Activated T-cell treated with anti-CD3 and anti-CD28 coated beads, Interleukin-2, amount 50 U/mL, for 1 hour (primary cell): ENCODE measurements at places on chromosomes 3 and 15.

DNA sequence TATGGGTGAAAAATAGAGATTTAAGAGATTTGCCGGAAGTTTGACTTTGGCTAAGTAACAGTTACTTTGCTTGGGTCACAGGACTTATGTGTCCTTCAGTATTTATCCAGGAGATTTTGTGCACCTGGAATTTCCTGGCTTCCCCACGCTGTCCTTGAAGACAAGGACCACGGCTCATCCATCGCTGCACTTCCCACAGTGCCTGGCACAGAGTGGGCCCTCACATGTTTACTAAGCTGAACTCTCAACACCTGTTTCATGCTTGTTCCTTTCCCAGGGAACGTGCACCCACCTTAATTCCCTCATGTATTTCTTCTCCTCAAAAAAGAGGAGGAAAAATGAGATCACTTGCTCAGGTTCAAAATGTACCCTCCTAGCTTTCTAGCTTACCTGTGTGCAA, 32.0 kb downstream of the CA12 start:
- DNase-seq: no peak

GRCh38 chr3:184320104-184320445, 5.7 kb downstream of the EIF4G1 start:
- DNase-seq: peak; percentile 50

DNA sequence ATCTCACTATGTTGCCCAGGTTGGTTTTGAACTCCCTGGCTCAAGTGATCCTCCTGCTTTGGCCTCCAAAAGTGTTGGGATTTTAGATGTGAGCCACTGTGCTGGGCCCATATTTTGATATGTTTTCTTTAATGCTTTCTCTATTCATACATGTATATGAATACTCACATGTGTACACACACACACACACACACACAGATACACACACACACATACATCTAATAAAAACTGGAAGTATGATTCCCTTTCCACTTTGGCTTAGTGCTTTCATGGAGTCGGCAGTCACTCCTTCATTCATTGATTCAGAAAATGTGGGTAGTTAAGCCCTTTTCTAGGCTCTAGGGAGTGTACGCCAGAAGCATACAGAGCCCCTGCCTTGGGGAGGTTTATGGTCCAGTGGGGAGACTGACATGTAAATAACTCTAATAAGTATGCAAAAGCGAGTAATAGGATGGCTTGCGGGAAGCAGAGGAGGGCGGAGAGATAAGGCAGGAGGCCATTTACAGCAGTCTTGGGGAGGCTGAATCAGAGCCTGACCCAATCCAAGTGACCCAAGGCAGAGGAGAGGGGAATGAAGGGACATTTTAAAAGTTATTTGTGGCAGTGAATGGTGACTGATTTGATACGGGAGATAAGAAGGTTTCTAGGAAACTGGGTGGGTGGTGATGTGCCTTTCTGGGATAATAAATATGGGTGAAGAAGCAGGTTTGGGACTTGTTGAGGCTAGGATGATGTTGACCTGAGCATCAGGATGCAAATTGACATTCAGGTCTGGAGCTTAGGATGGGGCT, 32.5 kb upstream of the TATDN2 start:
- no peak for DNase-seq

- DNase-seq: no peak
Measured at GRCh38 chr3:124787476-124788195, 57.4 kb downstream of the UMPS start.

- DNase-seq: no peak
Measured at GRCh38 chr3:11735638-11736037, 91.9 kb upstream of the VGLL4 start.

DNA sequence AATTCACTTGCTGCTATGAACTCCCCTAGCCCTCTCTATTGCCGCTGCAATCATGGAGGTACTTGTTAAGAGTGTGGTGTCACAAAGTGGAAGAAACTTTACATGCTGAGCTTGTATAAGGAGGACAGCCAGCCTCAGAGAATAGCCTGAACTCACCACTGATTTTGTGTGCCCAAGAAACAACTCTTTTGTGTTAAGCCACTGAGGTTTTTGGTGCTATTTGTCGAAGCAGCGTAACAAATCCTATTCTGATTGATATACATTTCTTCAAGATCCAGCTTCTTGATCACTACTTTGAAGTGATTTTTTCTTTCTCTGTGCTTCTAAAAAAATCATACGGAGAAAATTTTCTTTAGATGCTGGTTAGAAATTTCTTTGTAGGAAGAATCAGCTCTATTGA, 132.4 kb downstream of the MEIS2 start:
- no peak for DNase-seq

GRCh38 chr3:142270407-142270806, 45.0 kb upstream of the GK5 start:
- no peak for DNase-seq

GRCh38 chr15:41483115-41483514, 10.6 kb upstream of the ITPKA start:
- DNase-seq: no peak

DNA sequence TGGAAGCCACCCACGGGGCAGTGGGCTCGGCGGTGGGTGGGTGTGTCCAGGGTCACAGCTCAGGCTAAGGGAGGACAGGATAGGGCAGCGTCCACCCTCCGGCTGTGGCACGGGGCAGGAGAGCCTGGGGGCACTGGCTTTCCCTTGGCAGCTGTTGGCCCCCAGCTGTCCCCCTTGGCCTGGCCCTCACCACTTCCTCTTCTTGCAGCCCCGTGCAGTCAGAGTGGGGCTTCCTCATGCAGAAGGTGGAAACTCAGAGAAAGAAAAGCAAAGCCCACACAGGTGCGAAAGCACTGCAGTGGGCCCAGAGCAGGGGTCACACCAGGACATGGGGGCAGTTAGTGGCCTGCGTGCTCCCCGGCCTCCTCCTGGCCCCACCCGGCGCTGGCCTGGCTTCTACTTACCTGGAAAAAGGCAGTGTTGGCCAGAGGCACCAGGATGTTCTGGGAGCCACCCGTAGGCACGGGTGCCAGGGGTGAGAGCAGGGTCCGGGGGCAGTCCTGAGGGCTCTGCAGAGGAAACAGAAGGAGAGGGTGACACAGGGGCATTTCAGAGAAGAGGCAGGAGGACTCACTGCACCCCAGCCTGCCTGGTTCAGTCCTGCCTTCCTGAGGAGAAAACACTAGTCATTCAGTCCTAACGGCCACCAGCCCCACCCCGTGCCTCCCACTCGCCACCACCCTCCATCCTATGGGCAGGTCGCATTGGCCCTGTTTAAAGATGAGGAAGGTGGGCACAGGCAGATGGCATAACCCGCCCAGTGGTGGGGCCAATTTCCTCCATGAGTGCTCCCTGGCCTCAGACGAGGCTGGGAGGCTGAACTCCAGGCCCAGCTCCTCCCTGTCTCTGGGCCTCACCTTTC, 28.3 kb downstream of the PLXND1 start:
- DNase-seq: no peak

DNA sequence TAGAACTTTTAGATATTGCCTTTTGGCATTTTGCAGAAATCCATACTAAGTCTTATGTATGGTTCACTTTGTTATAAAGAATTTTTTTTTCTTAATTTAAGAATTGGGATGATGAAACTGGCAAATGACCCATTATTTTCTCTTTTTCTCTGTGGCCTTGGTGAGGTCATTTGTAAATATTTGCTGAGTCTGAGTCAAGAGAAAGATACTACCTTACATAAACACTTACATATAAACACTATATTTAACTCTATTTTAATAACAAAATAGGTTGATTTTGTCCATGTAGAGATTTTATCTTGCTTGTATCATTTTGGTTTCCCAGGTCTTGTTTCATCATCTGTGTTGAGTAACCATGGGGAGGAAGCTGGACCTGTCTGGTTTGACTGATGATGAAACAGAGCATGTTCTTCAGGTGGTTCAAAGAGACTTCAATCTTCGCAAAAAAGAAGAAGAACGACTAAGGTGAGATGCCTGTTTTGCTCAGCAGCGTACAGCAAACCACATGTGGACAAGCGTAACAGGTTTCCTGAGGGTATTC, 91.1 kb downstream of the MYRIP start:
- DNase-seq: no peak

GRCh38 chr3:45496555-45496954, 98.0 kb upstream of the LIMD1 start:
- DNase-seq: no peak

GRCh38 chr3:168047190-168047795, 48.4 kb downstream of the GOLIM4 start:
- no peak for DNase-seq

GRCh38 chr3:129954514-129954913, 20.0 kb upstream of the TRH start:
- DNase-seq: no peak

DNA sequence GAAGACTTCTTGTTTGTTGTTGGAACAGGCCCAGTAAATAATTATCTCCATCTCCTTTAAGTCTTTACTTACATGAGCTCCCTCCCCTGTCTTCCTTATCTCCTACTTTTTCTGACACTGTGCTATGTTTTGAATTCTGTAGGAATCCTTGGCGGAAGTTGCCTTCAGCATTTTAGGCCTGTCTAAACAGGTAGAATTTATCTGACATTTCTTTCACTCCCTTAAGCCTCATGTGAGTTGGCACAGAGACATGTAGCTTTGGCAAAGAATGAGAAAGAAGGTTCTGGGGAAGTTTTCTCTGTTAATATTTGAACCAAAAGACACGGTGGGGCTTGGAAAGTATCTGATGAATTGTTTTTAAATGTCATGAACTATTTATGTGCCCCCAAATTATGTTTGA, 8.1 kb downstream of the MCTP2 start:
- no peak for DNase-seq

DNA sequence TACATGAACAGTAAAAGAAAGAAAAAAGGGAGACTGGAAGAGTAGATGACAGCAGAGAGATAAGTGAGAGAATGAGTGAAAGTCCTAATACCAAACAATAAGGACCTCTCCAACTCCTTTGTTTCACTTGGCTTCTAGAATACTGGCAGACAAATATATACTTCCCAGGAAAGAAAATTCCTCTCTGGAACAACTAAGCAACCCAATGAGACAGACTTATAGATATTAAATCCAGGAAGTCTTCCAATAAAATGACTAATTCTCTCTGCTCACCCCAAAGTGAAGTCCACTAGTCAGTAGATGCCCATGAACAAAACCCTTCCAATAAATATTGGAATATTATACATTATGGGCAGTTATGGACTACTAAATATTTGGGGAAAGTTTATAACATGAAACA, 114.2 kb downstream of the NEDD4 start:
- no peak for DNase-seq

GRCh38 chr3:10524270-10524669, 18.9 kb upstream of the ATP2B2 start:
- no peak for DNase-seq

- no peak for DNase-seq
Measured at GRCh38 chr3:6640907-6641306, 220.0 kb upstream of the GRM7 start.

DNA sequence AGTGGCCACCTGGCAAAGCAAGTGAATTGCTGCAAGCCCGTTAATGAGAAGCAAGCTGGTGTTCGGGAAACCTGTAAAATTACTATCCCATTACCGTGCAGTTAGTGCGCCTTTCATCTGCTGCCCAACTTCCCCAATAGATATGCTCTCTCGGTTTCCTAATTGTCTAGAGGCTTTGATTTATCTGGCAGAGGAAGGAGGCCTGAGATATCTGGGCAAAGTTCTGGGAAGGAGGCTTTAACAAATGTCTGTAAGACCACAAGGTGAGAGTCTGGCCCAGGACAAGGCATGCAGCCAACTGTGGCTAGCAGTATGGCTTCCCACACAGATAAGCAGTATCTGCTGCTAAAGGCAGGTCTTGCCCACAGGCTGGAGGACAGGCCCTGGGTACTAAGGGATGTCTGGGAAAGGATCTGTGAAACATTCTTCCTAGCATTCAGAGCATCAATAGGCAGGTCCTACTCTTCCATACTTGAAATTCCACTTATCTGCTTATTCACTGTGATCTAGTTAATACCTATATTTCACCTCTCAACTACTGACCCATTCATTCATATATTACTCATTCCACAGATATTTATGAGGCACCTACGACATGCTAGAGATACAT, 130.0 kb upstream of the SLC2A2 start:
- DNase-seq: no peak

- DNase-seq: no peak
Measured at GRCh38 chr3:66001626-66002025, 37.1 kb downstream of the MAGI1 start.

GRCh38 chr3:186973702-186974101, 43.4 kb downstream of the ST6GAL1 start:
- DNase-seq: no peak

DNA sequence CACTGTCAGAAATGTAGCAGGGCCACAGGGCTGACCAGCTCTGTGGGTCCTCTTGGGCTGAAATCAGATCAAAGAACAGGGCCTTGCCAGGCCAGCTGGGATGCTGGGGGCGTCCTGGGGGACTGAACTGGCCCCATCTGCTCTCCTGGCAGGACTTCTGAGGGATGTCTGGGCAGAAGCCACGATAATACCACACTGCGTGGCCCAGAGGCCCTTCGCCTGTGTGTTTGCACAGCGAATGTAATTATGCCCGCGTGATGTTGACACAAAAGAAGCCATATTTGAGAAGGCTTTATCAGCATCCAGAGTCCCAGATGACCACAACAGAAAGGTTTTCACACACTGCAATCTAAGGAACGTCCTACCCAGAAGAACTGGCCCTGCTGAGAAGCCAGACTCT, 174.0 kb downstream of the RAB11A start:
- no peak for DNase-seq

DNA sequence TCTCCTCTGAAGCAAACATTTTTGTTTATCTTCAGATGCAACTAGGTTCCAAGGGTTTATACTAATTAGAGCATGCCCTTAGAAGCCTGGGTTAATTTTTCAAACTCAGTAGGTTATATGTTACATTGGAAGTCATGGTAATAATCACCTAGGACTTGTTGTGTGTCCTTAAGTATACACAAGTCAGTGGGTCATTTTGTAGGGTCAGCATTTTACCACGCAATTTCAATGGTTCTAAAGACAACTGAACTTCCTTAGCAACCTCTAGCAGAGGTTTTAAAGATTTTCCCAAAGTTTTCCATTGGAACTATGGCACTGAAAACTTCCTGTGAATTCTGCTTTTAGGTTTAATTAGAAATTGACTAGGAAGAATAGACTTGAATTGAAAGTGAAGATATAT, 99.6 kb upstream of the NANOGP8 start:
- no peak for DNase-seq

DNA sequence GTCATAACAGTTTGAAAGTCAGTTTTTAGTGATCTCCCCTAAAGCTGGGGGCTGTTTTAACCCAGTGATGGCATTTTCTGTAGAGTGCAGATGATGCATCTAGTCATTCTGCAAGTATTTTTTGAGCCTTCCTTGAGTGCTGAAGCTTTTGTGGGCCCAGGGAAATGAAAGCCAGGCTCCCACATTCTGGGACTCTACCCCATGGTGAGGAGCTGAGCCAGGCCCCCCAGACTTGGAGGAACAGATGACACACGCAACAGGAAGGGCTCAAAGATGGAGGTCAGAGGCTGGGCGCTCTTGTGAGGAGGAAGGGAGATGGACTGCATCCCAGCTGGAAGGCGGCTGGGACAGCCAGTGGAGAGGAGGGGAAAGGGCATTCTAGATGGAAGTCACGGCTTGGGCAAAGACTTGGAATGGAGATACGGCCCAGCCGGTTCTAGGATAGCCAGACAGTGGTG, 40.8 kb downstream of the MRAS start:
- DNase-seq: no peak
